ENCODE measurements at places on chromosomes 12 and 14. TPM values are rescaled to one million over a fixed set of nuclear protein-coding genes. Genes with fewer than 3 reads are reported as not detected.

The PTCSC3 gene
- total RNA-seq, result 37.6 TPM

DNA sequence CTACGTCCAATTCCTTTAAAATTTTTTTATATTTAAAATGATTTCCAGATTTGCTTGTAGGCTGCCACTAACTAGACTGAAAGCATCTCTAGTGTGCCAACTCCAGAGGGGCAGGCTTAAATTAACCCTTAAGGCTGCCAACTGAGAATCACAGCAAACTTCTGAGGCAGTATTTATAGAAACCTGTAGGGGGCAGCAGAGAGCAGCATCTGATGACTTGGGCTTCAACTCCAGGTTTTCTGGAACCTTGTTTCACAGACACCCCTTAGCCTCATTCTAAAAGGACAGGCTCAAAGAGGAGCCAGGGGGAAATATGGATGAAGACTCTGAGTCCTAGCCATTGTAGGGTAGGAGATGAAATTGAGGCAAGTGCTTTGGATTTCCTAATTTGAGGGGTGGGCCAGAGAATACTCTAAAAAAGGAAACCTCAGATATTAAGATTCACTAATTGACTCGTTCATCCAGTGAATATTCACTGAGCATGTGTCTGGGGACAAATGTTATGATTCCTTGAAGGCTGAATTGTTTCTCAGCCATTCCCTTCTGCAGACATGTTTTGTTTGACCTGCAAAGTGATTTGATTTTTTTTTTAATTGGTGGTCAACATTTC is 63.3 kb upstream of the HSPB8 start:
- DNase-seq, result peak; percentile 22

DNA sequence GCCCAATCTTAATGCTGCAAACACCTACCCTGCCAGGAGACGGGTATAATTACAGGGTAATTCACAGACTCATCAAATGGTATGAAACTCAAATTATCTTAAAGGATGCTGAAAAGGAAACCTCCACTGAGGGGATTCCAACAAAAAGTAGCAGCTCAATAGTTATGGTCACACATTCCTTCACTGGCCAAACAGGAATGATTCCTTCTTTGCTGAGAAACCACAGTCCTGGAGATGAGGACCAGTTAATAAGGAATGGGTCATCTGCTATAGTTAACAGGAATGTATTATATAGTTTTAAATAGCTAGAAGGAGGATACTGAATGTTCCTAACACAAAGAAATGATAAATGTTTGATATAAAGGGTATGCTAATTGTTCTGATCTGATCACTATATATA is 136.9 kb downstream of the STXBP6 start:
- no peak for DNase-seq

The ALX1 gene
- total RNA-seq, result not detected

The ARHGAP9 gene
- total RNA-seq, result 5.2 TPM

- no peak for DNase-seq
Observed at GRCh38 chr12:86601550-86602308, 345.5 kb upstream of the MGAT4C start.

DNA sequence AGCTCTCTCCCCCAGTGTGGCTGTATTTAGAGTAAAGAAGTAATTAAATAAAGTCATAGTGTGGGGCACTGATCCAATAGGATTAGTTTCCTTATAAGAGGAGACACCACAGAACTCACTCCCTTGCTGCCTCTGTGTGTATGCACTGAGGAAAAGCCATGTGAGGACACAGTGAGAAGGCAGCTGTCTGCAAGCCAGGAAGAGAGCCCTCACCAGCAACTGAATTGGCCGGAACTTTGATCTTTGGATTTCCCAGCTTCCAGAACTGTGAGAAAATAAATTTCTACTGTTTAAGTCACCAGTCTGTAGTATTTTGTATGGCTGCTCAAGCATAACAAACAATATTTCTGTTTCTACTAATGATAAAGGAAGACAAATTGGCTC is 368.7 kb upstream of the PRICKLE1 start:
- DNase-seq, result no peak

Measured in thyroid gland (tissue), 4 donors.